ENCODE measurements at places on chromosomes 2 and 18.

DNA sequence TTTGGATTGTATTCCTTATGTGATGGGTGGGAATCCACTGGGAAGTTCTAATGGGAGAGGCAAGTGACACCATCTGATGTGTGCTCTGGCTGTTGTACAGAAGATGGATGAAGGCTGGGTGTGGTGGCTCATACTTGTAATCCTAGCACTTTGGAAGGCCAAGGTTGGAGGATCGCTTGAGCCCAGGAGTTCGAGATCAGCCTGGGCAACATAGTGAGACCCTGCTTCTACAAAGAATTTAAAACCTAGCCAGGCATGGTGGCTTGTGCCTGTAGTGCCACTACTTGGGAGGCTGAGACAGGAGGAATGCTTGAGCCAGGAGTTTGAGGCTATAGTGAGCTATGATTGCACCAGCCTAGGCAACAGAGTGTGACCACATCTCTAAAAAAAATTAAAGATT, 10.6 kb upstream of the MSH6 start:
- DNase-seq, result no peak
- H3K27ac ChIP-seq, result no peak overlapping the region
- no peak overlapping the region for H3K4me3 ChIP-seq

- H3K36me3 ChIP-seq, result peaks cover 6% of the 10 kb centered on the region
- H3K27ac ChIP-seq, result no peak overlapping the region
- no peaks in the 10 kb centered on the region for H3K27me3 ChIP-seq
- no peak for DNase-seq
These were observed 13.0 kb downstream of the ACTR2 start for GRCh38 chr2:65240657-65241056.

DNA sequence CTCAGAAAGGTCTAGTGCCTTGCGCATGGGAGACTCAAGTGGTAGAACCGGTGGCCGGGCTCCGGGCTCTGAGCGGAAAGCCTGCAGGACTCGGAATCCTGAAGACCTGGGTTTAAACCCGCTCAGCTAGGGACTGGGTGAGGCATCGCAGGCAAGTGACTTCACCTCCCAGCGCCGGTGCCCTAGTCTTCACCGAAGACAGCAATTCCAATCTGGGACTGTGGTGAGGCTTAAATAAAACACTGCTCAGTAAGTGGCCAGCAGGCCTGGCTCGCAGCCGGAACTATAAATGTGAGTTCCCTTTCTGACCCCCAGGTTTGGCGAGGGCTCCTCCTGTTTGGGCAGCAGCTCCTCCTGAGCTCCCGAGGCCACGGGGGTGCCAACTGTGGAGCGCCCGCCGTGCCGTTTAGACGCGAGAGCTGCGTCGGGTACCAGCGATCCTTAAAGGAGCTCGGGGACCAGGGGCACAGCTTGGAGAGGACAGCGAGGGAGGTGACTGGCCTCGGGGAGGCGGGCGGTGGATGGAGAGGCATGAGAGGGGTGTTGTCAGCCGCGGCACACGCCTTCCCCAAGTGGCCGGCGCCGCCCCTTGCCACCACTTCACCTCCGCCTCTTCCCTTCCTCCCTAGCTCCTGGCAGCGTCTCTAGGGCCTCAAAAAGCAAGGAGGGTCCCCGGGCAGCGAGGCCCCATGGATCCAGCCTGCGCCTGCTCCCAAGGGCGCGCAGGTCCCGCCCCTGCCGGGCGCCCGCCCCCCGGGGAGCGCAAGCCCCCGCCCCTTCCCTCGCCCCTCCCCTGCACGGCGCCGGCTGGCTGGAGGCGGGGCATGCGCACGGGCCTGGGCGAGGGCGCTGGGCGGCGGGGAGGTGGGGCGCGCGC, 757 bp upstream of the MTCL1 start:
- DNase-seq, result peak; percentile 60
- H3K36me3 ChIP-seq, result no peaks in the 10 kb centered on the region
- peaks cover 54% of the 10 kb centered on the region for H3K4me1 ChIP-seq
- peaks cover 38% of the 10 kb centered on the region for H3K27me3 ChIP-seq
- H3K27ac ChIP-seq, result no peak overlapping the region

GRCh38 chr2:46970334-46971288, 55.0 kb upstream of the MCFD2 start:
- H3K36me3 ChIP-seq, result peaks cover 11% of the 10 kb centered on the region
- peaks cover 72% of the 10 kb centered on the region for H3K4me1 ChIP-seq
- H3K27ac ChIP-seq, result peak overlapping the region; percentile 84
- H3K27me3 ChIP-seq, result no peaks in the 10 kb centered on the region

DNA sequence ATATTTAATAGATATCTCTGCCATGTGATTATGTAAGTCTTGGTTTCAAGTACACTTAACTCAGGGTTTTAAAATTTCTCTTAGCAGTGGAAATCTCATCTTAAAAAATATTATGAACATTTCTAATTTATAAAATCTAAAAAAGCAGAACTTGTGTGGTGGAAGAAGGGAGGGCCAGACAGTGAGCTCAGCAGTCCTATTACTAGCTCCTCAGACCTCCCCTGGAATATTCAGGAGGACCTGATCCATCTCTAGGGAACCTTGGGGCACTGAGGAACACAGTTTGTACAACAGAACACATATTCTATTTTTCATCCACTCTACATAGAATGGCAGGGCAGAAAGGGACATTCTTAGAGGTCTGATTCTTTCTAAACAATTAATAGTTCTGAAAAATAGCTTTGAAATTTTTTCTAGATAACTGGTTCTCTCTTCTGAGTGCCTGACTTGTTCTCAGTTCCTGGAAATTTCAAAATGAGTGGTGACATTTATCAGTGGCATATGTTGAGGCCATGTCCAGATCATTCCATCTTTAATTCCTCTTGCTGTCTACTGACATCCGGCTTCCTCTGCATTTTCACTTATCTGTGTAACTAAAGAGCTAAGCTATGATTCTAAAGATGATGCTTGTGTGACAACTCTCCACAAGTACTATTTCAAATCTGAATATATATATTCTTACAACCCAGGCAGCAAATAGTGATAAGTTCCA, 8.2 kb upstream of the MAP4K4 start:
- no peaks in the 10 kb centered on the region for H3K27me3 ChIP-seq
- peak overlapping the region; percentile 29 for H3K4me3 ChIP-seq
- peaks cover 63% of the 10 kb centered on the region for H3K4me1 ChIP-seq
- peak overlapping the region; percentile 54 for H3K27ac ChIP-seq
- H3K36me3 ChIP-seq, result no peaks in the 10 kb centered on the region
- no peak for DNase-seq

DNA sequence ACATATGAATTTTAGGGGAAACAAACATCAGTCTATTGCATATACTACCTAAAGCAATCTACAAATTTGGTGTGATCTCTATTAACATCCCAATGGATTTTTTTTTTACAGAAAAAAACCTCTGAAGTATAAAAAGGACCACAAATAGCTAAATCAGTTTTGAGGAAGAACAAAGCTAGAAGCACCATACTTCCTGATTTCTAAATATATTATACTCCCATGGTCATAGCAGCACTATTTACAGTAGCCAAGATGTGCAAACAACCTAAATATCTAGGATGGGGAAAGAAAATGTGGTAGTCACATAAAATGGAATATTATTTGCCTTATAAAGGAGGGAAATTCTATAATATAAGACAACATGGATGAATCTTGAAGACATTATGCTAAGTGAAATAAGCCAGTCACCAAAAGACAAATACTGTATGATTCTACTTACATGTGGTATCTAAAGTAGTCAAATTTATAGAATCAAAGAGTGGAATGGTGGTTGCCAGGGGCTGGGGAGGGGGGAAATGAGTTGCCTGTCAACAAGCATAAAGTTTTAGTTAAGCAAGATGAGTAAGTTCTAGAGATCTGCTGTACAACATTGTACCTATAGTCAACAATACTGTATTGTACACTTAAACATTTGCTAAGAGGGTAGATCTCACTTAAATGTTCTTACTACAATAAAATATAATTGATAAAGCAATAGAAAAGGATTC, 17.6 kb upstream of the CASP8 start:
- no peak for DNase-seq
- H3K4me1 ChIP-seq, result 0 out of 2 replicates have a peak, but pooled peaks cover 3% of the 10 kb centered on the region
- no peaks in the 10 kb centered on the region for H3K27me3 ChIP-seq
- H3K4me3 ChIP-seq, result no peak overlapping the region
- H3K36me3 ChIP-seq, result peaks cover 29% of the 10 kb centered on the region
- H3K27ac ChIP-seq, result no peak overlapping the region

DNA sequence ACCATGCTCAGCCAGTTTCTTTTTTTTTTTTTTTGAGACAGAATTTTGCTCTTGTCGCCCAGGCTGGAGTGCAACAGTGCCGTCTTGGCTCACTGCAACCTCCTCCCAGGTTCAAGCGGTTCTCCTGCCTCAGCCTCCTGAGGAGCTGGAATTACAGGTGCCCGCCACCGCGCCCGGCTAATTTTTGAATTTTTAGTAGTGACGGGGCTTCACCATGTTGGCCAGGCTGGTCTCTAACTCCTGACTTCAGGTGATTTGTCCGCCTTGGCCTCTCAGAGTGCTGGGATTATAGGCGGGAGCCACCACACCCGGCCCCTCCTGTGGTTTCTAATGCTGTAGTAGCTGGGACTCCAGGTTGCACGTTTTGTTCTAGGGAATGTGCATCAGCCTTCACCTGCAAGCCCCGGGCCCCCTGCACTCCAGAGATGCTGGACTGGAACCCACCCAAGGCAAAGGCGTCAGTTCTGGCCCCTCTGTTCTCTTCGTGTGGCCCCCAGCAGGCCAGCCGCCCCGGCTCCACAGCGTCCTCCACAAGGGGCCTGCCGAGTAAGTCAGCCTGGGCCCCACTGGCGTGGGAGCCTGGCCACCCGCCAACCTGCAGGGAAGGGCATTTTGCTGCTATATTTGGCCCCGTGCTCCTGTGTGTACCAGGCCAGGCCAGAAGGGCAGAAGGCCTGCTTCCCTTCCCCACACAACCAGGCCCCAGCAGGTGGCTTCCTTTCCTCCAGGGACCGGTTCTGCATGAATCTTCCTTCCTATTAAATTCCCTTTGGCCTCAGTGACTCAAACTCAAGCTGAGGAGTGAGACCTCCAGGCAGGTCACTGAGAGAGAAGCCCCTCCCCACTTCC, 25.7 kb upstream of the B3GNT7 start:
- no peak overlapping the region for H3K4me3 ChIP-seq
- DNase-seq, result no peak
- H3K27ac ChIP-seq, result no peak overlapping the region
- H3K27me3 ChIP-seq, result no peaks in the 10 kb centered on the region
- H3K4me1 ChIP-seq, result peaks cover 15% of the 10 kb centered on the region
- no peaks in the 10 kb centered on the region for H3K36me3 ChIP-seq

DNA sequence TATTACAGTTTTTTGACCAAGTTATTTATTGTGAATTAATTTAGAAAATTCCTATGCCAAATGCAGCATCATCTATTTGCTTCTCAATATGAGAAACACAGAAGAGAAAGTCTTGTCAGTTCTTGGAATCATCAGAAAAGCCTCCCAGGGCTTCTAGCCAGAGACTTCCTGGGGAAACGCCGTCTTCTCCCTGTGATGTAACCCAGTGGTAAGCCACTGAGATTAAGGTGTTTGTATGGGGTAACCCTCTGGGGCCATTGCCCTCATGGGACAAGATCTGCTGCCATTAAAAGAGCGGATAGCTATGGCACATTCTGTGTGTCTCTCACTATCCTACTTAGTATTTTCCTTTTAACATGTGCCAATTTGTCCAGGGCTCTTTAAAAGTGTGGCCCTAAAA, 28.0 kb downstream of the ANKRD29 start:
- H3K36me3 ChIP-seq, result no peaks in the 10 kb centered on the region
- H3K27ac ChIP-seq, result no peak overlapping the region
- H3K4me1 ChIP-seq, result peaks cover 30% of the 10 kb centered on the region
- H3K4me3 ChIP-seq, result no peak overlapping the region

GRCh38 chr2:9462313-9462712, 12.0 kb upstream of the IAH1 start:
- peaks cover 8% of the 10 kb centered on the region for H3K4me1 ChIP-seq
- DNase-seq, result no peak
- peaks cover 42% of the 10 kb centered on the region for H3K36me3 ChIP-seq
- H3K4me3 ChIP-seq, result no peak overlapping the region
- no peak overlapping the region for H3K27ac ChIP-seq

DNA sequence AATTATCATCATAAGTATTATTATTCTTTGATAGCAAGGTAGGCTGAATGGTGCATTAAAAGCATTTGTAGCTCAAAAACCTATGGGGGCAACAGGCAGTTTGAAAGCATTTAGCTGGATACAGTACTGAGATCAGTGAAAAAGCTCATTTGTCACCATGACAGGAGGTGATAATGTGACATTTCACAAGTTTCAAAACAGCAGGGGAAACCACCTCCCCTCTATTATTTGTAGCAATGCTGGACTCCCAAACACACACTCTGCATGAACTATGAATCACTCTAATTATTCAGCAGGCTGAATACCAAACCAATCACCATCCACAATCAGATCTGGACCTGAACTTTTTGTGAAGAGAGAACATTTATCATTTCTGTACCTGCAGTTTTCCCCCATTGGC, 63.4 kb downstream of the MYO5B start:
- no peak overlapping the region for H3K4me3 ChIP-seq
- H3K4me1 ChIP-seq, result peaks cover 30% of the 10 kb centered on the region
- H3K36me3 ChIP-seq, result no peaks in the 10 kb centered on the region
- no peak overlapping the region for H3K27ac ChIP-seq

GRCh38 chr18:74784752-74785151, 187.1 kb downstream of the ZNF407 start:
- H3K4me3 ChIP-seq, result no peak overlapping the region
- H3K36me3 ChIP-seq, result no peaks in the 10 kb centered on the region
- DNase-seq, result no peak
- H3K27me3 ChIP-seq, result no peaks in the 10 kb centered on the region
- H3K4me1 ChIP-seq, result no peaks in the 10 kb centered on the region
- no peak overlapping the region for H3K27ac ChIP-seq

GRCh38 chr2:9189901-9190300, 16.7 kb upstream of the ASAP2 start:
- no peak overlapping the region for H3K27ac ChIP-seq
- H3K36me3 ChIP-seq, result no peaks in the 10 kb centered on the region
- peaks cover 32% of the 10 kb centered on the region for H3K27me3 ChIP-seq
- H3K4me3 ChIP-seq, result no peak overlapping the region
- H3K4me1 ChIP-seq, result peaks cover 34% of the 10 kb centered on the region

DNA sequence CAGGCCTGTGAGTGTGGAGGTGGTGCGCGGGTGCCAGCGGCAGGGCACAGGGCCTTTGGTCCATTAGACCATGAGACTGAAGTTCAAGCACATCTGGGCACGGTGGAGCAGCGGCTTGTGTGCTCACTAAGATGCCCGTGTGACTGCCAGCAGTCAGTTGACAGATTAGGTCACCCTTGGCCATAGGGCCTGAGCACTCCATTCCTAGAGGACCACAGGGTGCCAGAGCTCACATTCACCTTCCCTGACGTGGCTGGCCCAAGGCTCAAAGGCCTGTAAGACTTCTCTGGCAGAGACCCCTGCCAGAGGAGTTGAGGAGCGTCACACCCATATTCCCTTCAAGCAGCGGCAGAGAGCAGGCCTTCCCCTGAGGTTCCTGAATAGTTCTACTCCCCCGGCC, 650 bp downstream of the LHCGR start:
- H3K36me3 ChIP-seq, result no peaks in the 10 kb centered on the region
- H3K4me1 ChIP-seq, result no peaks in the 10 kb centered on the region
- no peak for DNase-seq
- no peak overlapping the region for H3K27ac ChIP-seq

Data from HepG2 (cell line).